ENCODE measurements at places on chromosomes 16 and 17.

DNA sequence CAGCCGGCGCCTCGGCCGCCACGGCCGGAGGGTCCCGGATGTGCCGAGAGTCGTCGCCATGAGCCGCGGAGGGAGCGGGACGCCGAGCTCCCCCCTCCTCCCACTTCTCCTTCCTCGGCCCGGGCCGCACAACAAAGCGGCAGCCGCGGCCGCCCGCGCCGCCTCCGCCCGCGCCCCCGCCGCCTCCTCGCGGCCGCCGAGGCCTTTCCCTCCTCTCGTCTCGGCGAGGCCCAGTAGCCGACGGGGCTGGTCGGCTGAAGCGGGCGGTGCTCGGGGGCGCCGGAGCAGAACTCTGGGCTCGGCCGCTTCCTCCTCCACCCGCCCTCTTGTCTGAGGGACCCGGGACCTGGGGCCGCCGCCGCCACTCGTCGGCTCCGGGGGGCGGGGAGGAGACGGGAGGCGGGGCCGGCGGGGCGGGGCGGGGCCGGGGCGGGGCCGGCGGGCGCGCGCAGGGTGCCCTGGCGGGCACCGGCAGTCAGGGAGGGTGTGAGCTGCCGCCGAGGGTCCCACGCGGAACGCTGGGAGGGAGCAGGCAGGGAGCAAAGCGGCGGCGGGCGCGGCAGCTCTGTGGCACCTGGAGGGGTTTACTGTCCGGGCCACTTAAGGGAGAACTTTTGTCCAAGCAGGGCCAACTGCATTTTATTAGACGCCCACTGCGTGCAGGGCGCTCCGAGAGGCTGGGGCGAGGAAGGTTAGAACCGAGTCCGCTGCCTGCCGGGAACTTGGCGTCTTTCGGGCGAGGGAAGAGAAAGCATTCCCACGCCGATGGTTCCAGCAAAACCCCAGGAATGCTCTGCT lies at the start of gene SMURF2:
Gene SMURF2, minus strand, starts transcription at position 332 of the 798 bp plus-strand sequence. CDS start 427 bp downstream, outside the sequence.
- peak; percentile 77 for DNase-seq

DNA sequence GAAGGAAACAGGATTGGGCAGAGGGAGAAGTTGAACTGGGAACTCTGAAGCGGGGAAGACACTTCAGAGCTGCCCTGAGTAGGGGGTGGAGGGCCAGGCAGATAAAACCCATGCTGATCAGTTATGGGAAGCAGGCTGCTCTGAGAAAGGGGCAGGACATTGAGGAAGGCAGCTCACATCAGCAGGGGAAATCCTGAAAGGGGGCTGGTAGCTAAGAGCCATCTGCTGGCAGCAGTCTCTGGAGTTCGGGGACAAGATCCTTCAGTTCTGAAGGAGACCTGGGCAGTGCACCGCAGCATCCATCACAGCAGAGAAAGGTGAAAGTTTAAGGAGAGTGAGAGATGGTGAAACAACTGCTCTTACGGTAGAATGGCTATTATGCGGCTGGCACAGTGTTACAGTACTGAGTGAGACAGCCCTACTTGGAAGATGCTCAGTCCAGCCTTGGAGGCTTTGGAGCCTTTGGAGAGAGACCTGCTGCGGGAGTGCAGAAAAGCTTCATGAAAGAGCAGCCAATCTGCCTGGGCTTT lies 5.4 kb upstream of the KIF18B start:
- no peak for DNase-seq

GRCh38 chr17:159609-160008 lies 21.8 kb downstream of the DOC2B start:
- DNase-seq, result peak; percentile 4

DNA sequence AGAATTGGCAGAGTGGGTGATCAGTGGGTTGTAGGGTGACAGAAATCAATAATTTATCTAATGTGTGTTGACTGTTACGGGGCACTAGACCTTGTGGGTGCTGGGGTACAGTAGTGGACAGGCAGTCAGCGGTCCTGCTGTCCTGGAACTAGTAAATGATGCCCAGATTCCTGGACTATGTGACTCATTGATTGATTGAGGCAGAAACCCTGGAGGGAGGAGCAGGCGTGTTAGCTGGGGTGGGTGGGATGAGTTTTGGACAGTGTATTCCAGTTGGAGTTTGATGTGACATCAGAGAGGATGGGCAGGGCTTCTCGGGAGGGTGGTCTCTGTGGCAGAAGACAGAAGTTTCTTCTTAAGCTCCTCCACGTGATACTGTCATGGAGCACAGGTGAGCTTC lies 24.4 kb downstream of the PRMT7 start:
- DNase-seq, result no peak

GRCh38 chr16:27052007-27052406 lies 14.7 kb upstream of the C16orf82 start:
- DNase-seq, result no peak

GRCh38 chr17:45070809-45071208 lies 9.7 kb downstream of the NMT1 start:
- DNase-seq, result no peak

Measured in pancreas (tissue), 10 donors.